ENCODE measurements at places on chromosomes 16 and 17. TPM values are rescaled to one million over a fixed set of nuclear protein-coding genes. Genes with fewer than 3 reads are reported as not detected.

Gene TNFRSF17
- total RNA-seq = 0.63 TPM

Gene AGRP
- not detected for total RNA-seq

Gene EMC6
- 29.8 TPM for total RNA-seq

Gene BMERB1
- total RNA-seq = 3.5 TPM

Gene BIRC5
- total RNA-seq = 0.30 TPM

Gene LIG3
- total RNA-seq = 51.7 TPM

Gene NR1D1
- 19.2 TPM for total RNA-seq

Gene NPIPB13
- total RNA-seq = 30.8 TPM

Gene MYH13
- not detected for total RNA-seq

Gene CCL4
- total RNA-seq = 4.3 TPM

Gene CLEC16A
- total RNA-seq = 24.8 TPM

Gene TBC1D26
- not detected for total RNA-seq

Gene NPIPA7
- 15.7 TPM for total RNA-seq

Gene SMIM22
- not detected for total RNA-seq

Gene WDR45B
- 68.6 TPM for total RNA-seq

Gene USP43
- not detected for total RNA-seq

Gene FAM20A
- not detected for total RNA-seq

Gene ZSCAN10
- total RNA-seq = not detected

Gene KCNAB3
- total RNA-seq = 16.1 TPM

DNA sequence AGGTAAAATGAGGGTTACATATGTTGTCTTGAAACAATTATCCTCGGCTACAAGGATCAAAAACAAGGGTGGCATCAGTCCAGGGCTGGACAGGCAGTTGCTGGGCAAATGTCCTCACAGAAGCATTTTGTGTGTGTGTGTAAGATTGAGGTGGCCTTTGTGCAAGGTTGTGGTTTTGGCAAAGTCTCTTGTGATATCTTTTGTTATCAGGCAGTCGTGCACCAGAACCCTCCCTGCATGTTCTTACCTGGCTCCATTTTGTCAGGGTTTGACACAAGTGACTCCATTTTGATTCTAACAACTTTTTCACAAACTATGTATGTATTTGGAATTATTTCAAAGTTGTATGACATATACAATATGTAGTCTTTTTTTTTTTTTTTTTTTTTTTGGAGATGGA, 20.0 kb downstream of the CHAD start:
- no peak for DNase-seq

- no peak for DNase-seq
These were observed 3.2 kb downstream of the EMC8 start for GRCh38 chr16:85796152-85796551.

GRCh38 chr17:38691154-38691553, 13.9 kb upstream of the MLLT6 start:
- DNase-seq = no peak

- DNase-seq = no peak
These were observed 30.9 kb downstream of the CLTC start for GRCh38 chr17:59650642-59651041.

DNA sequence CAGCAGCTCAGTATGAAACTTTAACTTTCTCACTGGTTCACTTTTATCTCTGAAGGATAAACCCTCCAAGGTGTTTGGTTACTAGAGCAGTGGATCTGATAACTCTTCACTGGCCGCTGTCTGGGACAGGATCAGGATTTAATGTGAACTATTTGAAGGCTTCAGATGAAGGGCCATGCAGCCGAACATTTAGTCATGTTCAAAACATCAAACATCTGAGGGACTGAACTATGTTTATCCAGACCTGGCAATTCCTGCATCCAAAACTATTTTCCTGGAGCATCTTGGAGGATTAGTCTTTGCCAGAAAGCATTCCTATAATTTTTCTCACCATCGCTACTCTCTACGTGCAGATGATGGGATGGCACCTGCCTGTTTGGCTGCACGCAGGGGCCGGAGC, 20.3 kb upstream of the PMP22 start:
- no peak for DNase-seq

- DNase-seq = no peak
These were observed 59.1 kb downstream of the OTOA start for GRCh38 chr16:21722771-21723455.

DNA sequence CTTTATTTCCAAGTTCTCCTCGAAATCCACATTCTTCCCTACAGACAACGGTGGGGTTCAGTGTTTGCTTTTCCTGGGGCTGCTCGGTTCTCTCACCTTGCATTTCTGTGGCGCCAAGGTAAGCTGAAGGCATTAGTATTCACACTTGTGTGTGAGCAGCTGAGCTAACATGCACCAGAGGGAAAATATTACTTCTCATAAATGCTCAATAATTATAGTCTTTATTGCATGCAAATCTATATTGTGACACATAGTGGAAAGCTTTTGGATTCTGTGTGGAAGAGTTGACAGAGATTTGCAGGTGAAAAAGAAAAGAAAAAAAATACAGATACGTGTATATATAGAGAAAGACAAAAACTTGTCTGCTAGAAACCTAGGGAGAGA, 411.8 kb downstream of the MAF start:
- no peak for DNase-seq

DNA sequence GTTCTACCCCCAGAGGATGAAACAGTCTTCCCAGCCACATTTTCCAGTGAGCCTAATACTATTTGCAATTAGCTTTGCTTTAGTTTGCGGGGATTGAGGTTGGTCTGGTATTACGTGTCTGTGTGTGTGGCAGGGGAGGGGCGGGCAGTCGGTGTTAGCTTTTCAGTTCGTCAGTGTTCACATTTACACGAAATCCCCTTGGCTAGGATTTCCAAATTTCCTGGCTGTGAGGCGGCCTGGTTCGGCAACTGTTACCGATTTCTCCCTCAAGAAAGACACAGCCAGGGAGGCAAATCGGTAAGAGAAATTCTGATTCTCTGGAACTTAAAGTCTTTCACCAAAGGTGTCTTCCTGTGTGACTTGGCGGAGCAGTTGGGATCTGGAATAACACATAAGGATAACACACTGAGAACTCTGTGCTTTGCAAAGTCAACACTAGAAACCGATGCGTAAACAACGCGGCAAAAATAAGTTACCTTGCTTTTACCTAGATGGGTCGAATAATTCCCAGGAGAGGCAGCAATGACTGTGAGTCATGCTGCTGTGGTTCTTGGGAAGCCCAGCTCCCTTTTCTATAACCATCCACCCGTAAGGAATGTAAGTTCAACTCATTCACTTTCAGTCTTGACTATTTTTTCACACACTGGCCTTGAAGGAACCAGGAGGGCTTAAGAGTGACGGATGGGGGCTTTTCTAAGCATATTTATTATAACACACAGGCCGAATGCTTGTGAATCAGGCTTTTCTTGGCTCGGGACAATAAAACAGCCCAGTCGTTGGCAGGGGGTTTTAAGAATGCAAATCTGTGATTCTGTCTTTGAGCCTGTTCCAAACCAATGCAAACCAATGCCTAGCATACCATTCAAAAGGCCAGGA, 24.2 kb downstream of the GPRC5B start:
- DNase-seq = no peak

DNA sequence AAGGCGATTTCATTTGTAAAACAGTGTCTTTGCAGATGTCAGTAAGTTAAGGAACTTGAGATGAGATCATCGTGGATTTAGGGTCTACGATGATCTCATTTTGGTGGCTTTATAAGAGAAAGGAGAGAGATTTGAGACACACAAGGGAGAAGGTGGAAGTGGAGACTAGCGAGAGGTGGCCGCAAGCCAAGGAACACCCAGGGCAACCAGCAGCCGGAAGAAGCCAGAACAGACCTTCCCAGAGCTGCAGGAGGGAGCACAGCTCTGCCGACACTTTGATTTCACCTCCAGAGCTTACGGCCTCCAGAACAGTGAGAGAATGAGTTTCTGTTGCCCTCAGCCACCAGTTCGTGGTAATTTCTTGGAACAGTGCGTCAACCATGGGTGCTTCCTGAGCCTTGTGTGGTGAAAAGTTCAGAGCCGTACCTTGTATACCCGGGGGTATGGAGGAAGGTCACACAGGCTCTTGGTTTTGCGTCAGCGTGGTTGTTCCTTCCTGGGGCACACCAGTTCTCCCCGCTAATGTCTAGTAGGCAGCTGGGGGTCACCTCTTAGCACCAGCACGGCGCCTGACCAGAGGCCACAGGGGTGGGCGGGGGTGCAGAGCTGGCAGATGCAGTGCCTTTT, 12.9 kb upstream of the SEC14L1 start:
- DNase-seq = peak; percentile 94

DNA sequence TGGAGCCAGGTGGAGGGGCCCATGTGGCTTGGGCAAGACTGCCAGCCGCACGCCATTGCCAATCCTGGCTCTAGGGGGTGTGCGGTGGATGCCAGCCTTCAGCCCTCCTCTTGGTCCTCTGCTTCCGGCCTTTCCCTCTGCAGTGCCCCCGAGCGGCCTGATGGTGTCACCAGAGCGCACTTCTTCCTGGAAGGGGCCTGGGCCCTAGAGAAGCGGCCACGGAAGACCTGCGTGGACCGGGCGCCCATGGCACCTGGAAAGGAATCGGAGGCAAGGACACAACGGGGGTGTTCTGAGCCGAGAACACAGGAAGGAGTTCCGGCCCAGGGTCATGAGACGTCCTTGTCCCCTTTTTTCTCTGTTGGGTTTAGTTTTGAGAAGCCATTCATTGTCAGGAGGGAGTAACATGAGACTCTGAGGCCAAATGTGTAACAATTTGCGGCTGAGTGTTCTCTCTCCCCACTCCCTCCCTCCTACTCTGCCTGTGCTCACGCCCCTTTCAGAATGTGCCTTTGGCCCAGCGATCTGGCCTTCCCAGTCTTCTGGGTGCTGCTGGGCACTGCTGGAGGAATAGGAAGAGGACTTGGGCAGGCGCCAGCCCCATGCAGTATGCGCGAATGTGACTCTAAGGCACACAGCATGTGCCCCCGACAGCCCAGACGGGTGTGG, 92.8 kb downstream of the IRX3 start:
- DNase-seq = no peak

GRCh38 chr16:74192281-74192797, 104.3 kb upstream of the PSMD7 start:
- no peak for DNase-seq

DNA sequence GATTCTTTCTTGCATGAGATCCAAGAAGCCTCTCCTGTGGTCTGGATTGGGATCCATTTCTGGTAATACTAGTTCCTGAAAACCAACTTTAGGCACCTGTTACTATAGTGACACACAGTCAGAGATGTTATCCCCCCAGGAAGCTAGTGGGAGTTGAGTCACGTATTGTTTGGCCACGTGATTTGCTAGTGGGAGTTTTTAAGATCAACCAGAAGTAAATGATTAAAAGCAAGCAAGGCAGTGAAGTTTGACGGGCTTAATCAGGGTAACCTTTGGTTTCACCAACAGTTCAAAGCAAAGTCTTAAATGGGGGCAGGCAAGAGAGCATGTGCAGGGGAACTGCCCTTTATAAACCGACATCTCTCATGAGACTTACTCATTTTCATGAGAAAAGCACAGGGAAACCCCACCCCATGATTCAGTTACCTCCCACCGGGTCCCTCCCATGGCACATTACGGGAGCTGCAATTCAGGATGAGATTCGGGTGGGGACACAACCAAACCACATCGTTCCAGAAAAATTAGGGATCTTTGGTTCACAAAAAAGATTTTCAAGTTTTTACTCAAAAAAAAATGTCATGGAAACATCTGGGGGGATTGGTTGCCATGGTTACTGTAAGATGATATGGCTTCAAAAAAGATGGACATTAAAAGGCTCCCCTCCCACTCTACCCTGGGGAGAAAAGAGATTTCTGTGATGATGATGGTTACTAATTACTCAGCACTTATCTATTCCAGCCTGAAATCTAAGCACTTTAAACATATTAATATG, 483.1 kb upstream of the ERCC4 start:
- no peak for DNase-seq

DNA sequence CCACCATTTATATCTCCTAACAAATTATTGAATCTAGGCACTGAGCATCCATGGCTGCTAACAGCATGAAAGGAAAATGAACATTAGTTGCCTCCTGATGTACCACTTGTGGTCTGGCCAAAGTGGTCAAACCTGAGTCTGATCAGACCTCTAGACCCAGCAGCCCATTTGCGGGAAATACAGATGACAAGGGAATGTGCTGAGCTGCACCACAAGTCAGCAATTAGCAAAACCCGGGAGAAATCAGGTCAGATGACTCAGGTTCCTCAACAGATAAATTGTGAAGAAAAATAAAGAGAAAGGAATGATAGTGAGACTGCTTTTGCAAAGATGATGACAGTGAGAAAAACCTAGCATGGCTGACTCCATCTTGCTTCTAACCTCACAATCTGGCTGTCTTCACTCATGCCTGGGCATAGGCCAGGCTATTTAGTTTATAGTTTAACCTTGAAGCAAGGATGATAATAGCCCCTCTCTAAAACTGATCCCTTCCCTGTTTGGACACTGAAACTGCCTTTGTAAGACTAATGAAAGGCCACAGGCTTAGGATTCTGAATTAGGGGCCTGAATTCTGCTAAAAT, 142.7 kb upstream of the ASIC2 start:
- DNase-seq = no peak

DNA sequence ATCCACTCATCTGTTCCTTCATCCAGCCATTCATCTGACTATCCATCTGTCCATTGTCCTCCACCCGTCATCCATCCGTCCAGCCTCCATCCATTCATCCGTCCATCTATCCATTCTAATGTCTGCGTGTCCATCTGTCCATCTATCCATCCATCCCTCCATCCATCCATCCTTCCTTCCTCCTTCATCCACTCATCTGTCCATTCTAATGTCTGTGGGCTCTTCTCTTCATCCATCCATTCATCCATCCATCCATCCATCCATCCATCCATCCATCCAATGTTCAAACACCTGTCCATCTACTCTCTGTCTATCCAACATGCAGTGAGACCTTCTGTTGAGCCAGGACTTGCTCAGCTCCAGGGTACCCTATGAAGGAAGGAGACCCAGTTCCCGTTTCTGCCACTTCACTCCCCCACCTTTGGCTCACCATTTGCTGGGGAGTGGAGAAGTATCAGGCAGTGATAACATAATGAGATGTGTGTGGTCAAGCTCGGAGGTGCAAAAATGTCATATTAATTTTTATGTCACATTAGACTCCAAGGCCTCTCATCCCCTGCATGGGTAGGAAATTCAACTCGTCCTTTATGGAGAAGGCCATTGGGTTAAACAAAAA, 36.5 kb upstream of the ADGRG1 start:
- no peak for DNase-seq

DNA sequence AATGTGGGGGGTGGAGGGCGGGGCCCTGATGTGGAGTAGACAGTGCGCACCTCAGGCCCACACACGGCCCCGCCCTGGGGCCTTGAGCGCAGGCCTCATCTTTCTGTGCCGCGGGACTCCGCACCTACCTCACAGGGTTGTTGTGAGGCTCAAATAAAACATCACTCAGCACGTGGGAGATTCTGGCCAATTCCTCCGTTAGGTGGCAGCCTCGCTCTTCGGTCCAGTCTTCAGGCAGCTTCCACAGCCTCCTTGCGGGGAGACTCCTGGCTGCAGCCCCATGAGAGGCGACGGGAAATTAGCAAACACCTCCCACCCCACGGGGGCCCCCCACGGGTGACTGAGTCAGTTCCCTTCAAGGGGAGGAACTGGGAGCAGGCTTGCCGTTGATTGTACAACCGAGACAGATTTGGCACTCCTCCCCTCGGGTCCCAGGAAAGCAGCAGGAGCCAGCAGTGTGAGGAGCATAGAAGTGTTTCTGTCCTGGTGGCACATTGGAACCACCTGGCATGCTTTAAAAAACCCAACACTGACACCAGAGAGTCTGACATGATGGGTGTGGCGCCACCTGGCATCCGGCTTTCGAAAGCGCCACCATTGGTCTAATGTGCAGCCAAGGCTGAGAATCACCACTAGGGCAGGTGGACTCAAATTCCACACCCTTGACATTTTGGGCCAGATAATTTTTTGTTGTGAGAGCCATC, 7.6 kb downstream of the MRM1 start:
- peak; percentile 58 for DNase-seq

All from naive thymus-derived CD8-positive, alpha-beta T cell (primary cell).